Common myeloid progenitor, CD34-positive (primary cell): ENCODE measurements at places on chromosomes 1 and 21.
A peak's percentile ranks its signal among the peaks of the same experiment; 100 is the strongest.

DNA sequence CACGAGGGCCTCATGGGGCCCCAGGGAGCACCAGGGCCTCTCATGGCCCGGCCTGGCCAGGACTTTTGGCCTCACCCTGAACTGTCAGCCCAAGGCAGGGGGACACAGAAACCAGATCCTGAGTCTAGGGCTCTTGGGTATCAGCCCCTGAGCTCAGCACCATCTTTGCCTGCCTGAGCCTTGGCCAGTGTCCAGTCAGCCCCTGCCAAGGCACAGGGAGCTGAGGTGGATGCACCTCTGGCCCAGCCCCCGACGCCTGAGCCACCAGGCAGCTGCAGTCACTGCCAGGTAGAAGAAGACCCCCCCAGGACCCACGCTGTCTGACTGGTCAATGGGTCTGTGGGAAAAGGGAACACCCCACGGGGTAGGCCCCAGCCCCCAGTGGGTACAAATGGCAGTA, 25.3 kb downstream of the CDCA8 start:
- DNase-seq, result no peak

DNA sequence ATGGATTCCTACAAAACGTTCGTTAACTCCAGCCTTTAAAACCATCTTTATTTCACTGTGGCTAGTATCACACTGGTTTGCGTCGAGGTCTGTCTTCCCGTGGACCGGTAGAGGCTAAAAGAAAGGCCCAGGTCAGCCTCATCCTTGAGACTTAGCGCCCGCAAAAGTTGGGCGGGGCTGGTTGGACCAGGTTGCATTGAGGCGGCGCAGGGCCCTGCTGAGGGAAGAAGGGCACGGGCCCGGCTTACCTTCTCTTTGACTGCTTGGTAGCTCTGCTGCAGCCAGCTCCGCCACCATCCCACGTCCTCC, 455 bp downstream of the BSDC1 start:
- DNase-seq, result no peak

DNA sequence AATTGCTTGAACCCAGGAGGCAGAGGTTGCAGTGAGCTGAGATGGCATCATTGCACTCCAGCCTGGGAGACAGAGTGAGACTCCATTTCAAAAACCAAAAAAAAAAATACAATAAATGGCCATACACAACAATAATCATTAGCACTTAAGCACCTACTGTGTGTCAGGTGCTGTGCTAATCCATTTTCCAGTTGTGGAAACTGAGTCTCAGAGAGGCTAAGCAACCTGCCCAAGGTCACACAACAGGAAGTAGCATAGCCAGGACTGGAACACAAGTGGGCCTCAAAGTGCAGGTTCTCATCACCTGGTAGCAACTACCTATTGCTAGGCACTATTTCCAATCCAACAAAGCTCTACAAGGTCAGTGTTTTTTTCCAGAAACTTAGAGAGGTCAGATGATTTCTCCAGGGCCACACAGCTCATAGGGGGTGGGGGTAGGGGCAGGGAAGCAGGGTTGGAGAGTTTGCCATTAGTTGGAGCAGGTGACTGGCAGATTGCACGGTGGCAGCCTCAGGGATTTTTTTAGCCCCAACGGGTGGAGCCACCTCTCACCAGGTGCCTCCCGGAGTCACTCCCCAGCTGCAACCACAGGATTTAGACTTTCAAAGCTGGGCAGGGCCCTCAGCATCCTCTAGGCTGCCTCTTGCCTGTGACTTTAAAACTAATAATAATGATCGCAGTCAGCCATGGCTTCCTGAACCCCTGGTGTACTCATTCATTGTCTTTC, 52.5 kb upstream of the ID3 start:
- no peak for DNase-seq

DNA sequence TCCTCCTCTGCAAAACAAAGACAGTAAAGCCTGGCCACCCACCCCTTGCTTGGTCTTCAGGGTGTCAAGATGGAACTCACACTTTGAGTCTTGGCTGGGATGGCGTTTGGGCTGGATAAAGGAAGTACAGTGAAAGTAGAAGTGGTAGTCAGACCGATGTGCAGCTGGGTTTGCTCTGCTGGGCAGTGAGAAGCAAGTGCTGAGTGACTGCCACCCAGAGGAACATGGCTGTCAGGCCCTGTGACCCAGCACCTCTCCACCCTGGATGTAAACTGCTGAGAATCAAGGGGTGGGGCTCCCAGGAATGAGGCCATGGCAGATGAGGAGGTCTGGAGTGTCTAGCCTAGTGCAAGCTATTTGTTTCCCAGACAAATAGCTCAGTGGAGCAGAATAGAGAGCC, 51.2 kb downstream of the POFUT2 start:
- DNase-seq, result peak; percentile 70

DNA sequence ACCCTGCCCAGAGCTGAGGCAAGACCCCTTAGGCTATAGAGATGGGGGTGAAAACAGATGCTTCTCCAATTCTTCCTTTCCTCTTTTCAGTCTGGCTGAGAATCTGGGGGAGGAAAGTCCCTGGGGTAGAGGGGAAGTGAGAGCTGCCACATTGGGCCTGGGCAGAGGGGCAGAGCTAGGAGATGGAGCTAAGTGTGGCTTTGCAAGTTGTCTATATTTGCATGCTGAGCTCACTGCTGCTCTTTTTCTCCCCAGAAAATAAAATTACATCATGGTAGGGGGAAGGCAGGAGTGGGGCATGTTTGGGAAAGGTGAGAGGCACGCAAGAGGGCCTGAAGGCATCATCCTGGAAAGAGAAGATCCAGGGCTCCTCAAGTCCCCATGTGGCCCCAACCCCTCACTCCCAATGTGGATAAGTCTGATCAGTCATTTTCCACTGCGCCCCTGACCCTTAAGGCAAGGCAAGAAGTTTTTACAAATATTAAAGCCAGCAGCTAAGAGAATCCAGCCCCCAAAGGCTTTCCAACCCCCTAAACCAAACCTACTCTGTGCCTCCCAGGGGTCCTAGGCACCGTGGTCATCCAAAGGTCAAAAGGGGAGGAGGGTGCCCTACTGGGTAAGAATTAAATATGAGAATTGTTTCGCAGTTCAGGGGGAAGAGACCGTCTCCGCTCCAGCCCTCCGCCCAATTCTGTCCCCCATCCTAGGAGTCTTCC, 500 bp upstream of the PEA15 start:
- DNase-seq, result peak; percentile 72

GRCh38 chr1:89599332-89599630, 33.6 kb upstream of the LRRC8C start:
- DNase-seq, result no peak
